ENCODE measurements at places on chromosomes 7 and 10.

GRCh38 chr10:76428551-76429367 lies 997.3 kb downstream of the LRMDA start:
- no peak for DNase-seq

GRCh38 chr10:34003561-34003960 lies 669.1 kb upstream of the NRP1 start:
- no peak for DNase-seq

- peak; percentile 22 for DNase-seq
Observed at GRCh38 chr7:1693419-1693990, 23.4 kb downstream of the ELFN1 start.

DNA sequence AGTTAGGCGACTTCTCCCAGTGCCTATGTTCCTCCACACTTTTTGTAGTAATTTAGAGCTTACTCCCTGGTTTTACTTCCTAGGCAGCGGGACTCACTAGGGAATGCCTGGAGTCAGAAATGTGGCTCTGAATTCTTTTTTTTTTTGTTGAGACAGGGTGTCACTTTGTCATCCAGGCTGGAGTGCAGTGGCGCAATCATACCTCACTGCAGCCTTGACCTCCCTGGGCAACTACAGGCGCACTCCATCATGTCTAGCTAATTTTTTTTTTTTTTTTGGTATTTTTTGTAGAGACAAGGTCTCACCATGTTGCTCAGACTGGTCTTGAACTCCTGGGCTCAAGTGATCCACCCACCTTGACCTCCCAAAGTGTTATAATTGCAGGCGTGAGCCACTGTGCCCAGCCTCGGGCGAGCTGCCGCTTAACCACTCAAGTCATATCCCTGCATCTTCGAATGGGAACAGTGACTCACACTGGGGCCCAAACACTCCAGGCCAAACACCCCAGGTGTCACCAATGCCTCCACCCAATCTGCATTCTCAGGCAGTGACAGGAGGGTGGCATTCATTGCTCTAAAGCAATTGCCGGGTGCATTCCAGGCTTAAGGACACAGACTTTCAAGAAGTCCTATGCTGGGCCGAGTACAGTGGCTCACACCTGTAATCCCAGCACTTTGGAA lies 19.6 kb downstream of the RGS10 start:
- no peak for DNase-seq

- no peak for DNase-seq
Observed at GRCh38 chr10:62050893-62051433, 149.5 kb downstream of the ARID5B start.

- peak; percentile 55 for DNase-seq
Observed at GRCh38 chr10:13440185-13441061, 88.4 kb downstream of the BEND7 start.

DNA sequence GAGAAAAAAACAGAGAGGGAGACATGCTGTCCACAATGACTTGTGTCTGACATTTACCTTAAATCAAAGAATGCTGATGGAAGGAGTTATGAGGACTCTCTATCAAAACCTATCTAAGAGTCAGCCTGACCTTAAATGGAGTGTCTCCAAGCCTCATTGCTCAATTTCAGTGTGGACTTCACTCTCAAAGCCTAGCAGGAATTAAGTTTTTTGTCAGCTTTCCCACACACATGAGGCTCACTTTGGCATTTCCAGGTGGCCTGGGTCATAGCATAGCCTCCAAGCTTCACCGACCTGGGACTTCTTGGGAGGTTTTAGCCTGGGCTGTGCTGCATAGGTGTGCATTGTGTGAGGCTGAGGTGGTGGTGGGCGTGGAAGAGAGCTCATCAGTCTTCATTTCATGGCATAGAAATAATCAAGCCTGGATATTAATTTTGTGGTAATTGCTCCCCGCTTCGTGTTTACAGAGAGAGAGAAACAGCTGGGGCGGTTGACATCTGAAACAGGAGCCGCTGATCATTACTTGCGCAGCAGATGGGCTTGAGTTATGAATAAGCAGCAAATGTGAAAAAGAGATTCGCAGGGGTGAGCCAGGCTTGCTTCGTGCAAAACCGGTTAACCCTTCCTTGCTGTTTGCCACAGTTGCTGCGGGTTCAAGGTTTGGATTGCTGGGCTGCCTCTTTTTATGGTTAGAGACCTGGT lies 647.8 kb downstream of the INHBA start:
- no peak for DNase-seq

- DNase-seq = peak; percentile 4
Observed at GRCh38 chr10:86373828-86374227, 7.2 kb upstream of the GRID1 start.

GRCh38 chr10:131929122-131929845 lies 28.5 kb downstream of the PPP2R2D start:
- DNase-seq = no peak

DNA sequence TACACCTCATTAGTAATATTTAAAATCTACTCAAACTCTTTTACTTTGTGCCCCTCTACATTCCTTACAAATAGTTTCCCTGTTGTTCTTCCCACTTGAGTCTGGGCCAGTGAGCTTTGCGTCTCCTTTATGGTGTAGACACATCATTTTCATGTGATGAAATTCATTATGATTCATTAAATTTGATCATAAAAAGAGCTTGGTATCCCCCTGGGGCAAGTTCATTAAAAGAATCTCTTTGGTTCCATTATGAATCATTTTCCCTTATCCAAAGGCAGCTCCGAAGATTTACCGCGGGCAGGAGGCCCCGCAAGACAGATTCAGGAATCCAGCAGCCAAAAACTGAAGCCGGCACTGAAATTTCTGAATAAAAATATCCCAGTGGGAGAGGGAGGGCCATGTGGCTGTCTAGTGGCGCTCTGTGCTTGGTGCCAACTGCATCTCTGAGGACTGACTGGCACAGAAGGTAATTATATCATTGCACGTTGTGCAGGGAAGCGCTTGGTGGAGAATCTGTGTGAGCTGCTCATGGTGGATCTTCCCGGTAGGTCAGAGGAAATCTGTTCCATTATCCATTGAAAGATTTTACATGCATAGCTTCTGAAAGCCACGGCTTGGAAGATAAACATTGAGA lies 151.4 kb upstream of the PITRM1 start:
- peak; percentile 42 for DNase-seq

- no peak for DNase-seq
Observed at GRCh38 chr7:144738708-144739314, 97.0 kb downstream of the TPK1 start.

- DNase-seq = no peak
Observed at GRCh38 chr7:45233249-45233775, 75.7 kb downstream of the RAMP3 start.

- no peak for DNase-seq
Observed at GRCh38 chr10:31098046-31098445, 66.4 kb upstream of the ZNF438 start.

GRCh38 chr10:52883996-52884871 lies 111.7 kb upstream of the MBL2 start:
- DNase-seq = peak; percentile 68

- no peak for DNase-seq
Observed at GRCh38 chr10:87661861-87662785, 2.4 kb downstream of the PAPSS2 start.

DNA sequence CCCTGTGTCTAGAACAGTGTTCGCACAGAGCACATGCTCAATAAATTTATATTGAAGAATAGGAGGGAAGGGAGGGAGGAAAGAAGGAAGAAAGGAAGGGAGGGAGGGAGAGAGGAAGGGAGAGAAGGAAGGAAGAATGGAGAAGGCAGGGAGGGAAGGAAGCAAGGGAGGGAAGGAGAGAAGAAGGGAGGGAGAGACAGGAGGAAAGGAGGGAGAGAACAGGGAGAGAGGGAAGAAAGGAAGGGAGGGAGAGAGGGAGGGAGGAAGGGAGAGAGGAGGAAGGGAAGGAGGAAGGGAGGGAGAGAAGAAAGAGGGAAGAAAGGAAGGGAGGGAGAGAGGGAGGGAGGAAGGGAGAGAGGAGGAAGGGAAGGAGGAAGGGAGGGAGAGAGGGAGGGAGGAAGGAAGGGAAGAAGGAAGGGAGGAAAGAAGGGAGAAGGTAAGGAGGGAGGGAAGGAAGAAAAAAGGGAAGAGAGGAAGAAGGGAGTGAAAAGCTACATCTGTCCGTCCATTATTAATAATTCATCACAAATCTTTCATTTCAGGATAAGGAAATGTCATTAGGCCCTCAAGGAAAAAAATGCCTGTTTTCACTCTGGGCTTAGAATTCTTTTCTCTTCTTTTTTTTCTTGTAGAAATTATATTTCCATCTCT lies 79.7 kb downstream of the GRK5 start:
- no peak for DNase-seq

- DNase-seq = no peak
Observed at GRCh38 chr7:123769371-123769770, 20.6 kb upstream of the WASL start.

DNA sequence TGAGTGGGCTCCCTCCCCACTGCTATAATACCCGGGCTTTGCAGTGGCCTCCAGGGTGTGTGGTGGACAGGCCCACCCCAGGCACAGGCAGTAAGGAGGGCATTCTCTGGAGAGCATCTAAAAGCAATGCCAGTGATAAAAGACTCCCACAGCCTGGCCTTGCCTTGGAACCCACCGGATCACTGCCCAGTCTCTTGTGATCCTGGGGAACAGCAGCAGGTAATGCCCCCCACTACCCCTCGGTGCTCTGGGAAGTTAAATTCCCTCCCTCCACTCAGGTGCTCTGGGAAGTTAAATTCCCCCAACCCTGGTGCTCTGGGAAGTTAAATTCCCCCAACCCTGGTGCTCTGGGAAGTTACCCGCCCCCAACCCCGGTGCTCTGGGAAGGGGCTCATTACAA lies 565.2 kb downstream of the TCERG1L start:
- DNase-seq = no peak

DNA sequence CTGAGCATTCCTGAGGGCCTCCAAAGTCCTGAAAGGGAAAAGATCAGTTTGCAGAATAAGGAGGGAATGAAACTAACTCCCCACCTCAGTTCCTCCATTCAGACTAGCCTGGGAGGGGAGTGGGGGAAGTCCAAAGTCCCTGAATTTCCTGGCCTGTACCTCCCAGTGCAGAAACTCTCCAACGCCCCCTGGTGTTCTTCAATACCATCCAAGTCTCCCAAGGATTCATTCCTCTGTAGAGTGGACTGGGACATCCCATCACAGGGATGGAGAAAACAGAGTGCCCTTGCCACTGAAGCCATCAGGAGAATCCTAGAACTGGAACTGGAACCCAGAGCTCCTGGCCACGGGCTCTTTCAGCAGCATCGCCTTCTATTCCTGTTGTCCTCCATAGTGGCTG lies 1.6 kb upstream of the COL13A1 start:
- peak; percentile 68 for DNase-seq

GRCh38 chr10:78895469-78895868 lies 173.3 kb upstream of the ZMIZ1 start:
- no peak for DNase-seq

DNA sequence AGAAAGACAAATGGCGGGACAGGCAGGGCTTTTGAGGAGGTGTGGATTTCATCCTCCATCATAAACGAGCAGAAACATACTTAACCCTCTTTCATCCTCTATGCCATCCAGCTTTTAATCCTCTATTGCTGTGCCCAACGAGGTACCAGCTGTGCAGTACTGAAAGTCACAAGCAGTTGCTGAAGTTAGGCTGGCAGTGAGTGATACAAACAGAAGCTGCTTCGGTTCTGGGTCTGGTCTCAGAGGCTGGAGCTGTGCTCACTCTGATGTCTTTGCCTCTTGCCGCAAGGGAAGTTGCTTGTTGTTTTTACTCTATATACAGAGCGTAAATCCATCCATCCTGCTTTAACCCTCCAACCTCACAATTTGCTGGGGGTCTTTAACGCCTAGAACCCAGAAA lies 235.2 kb downstream of the CELF2 start:
- DNase-seq = no peak

DNA sequence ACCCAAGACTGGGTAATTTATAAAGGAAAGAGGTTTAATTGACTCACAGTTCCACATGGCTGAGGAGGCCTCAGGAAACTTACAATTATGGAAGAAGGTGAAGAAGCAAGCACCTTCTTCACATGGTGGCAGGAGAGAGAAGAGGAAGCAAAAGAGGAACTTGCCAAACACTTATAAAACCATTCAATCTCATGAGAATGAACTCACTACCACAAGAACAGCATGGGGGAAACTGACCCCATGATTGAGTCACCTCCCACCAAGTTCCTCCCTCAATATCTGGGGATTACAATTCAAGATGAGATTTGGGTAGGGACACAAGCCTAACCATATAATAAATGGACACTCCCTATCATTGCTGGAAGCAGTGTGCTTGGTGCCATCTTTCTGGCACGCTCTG lies 506.3 kb downstream of the CALN1 start:
- DNase-seq = no peak

DNA sequence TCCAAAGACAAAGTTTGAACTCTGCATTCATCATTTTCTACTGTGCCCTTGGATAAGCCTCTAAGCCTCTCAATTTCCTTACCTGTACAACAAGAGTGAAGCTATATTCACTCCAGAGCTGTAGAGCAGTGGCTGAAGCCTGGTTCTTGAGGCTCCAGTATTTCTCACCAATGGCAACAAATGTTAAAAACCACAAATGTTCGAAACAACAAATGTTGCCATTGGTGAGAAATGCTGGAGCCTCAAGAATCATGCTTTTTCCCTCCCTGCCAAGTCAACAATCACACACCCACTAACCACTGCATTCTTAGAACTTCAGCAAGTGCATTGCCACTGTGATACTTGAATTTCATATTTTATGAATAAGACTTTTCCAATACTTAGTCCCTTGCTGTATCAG lies 237.9 kb downstream of the TMEM26 start:
- DNase-seq = no peak

DNA sequence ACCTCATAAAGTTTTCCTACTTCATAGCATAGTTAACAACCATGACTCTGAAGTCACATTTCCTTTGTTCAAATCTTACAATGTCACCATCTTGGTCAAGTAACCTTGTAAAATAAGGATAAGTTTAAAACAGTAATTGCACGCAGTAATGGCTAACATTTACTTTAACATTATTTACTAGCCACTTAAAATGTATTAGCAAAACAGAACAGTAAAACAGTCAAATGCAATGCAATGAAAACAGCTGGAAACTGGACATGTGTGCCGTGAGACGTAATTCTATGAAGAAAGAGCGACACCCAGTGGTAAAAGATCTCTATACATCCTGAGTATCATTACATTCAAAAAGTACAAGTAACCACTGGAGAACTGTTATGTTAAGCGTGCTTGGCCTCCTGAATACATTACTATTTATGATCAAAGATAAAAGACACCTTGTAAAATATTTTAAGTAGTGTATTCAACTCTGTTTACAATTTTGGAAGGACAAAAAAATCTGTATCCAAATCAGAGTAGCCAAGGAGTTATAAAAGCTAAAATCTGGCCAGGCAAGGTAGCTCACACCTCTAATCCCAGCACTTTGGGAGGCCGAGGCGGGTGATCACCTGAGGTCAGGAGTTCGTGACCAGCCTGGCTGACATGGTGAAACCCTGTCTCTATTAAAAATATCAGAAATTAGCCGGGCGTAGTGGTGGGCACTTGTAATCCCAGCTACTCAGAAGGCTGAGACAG lies 27.2 kb downstream of the ATE1 start:
- DNase-seq = no peak
